ENCODE measurements at places on chromosomes 5 and 9. TPM values are rescaled to one million over a fixed set of nuclear protein-coding genes. Genes with fewer than 3 reads are reported as not detected.

DNA sequence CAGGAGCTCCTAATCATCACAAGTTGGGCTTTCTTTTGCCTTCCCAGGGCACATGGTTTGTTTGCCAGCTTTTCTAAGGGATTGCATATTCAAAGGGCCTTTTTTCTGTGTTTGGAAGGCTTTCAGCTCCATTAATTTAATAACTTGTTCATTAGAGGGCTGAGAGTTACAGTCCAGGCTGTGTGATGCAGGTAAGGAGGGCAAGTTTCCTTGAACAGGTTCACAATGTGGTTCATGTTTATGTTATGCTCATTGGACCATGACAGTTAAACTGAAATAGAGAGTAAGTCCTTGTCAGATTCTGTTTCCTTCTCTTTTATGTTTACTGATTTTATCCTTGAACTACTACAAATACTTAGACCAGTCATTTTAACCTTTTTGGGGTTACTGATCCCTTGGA is 174.4 kb downstream of the MARCHF11 start:
- DNase-seq: no peak
- no peaks in the 10 kb centered on the region for H3K27me3 ChIP-seq
- no peaks in the 10 kb centered on the region for H3K4me1 ChIP-seq
- H3K36me3 ChIP-seq: no peaks in the 10 kb centered on the region
- no peak overlapping the region for H3K27ac ChIP-seq
- H3K4me3 ChIP-seq: no peak overlapping the region

- no peak for DNase-seq
- H3K4me3 ChIP-seq: no peak overlapping the region
- H3K27ac ChIP-seq: no peak overlapping the region
Observed at GRCh38 chr9:135216791-135217441, 129.4 kb downstream of the OLFM1 start.

POU5F2 gene
- polyA plus RNA-seq: 0.28 TPM

IL3 gene
- not detected for polyA plus RNA-seq

- H3K27me3 ChIP-seq: no peaks in the 10 kb centered on the region
- H3K36me3 ChIP-seq: no peaks in the 10 kb centered on the region
- DNase-seq: no peak
- no peaks in the 10 kb centered on the region for H3K4me1 ChIP-seq
Observed at GRCh38 chr9:136693135-136693489, 5.9 kb upstream of the AGPAT2 start.

- no peaks in the 10 kb centered on the region for H3K27me3 ChIP-seq
- no peak overlapping the region for H3K4me3 ChIP-seq
- no peaks in the 10 kb centered on the region for H3K4me1 ChIP-seq
- H3K36me3 ChIP-seq: no peaks in the 10 kb centered on the region
- H3K27ac ChIP-seq: no peak overlapping the region
- no peak for DNase-seq
Observed at GRCh38 chr9:16277471-16277960, 593.0 kb downstream of the BNC2 start.

PAEP gene
- polyA plus RNA-seq: not detected

GRCh38 chr5:6517510-6517909 is 68.9 kb downstream of the UBE2QL1 start:
- H3K4me1 ChIP-seq: no peaks in the 10 kb centered on the region
- no peaks in the 10 kb centered on the region for H3K36me3 ChIP-seq
- H3K27me3 ChIP-seq: no peaks in the 10 kb centered on the region
- DNase-seq: no peak

DNA sequence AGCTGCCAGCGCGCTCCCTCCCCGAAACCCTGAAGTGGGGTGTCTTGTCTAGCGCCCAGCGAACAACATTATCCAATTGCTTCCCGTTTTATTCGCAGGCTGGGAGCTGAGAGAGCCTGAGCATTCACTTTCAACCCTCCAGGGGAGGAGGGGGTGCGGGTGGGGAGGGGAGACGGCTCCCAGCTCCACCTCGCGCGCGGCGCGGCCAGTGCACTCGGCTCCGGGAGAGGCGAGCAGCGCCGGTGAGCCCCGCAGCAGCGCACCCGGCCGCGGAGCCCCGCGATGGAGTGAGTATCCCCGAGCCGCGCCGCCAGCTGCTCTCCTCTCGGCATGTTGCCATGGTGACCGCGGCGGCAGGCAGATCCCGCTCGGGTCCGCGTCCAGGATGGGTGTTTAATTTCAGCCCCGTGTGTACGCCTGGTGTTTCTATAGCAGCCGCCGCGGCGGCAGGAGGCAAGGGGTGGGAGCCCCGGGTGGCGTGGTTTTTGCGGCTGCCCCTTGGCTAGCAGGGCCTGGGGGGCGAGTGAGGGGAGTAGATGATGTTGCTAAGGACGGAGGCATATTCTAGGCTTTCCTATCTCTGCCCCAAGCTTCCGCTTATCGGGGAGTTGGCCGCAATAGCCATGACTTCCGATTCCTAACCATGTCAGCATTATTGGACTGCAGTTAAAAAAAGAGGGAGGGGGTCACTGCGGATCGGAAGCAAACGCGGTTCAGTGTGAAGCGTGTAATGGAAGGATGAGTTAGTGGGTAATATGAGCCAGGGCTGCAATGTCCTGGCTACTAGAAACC is 139.2 kb upstream of the PALM2AKAP2 start:
- DNase-seq: no peak
- no peak overlapping the region for H3K4me3 ChIP-seq
- H3K27me3 ChIP-seq: no peaks in the 10 kb centered on the region
- H3K4me1 ChIP-seq: no peaks in the 10 kb centered on the region

- DNase-seq: no peak
- H3K36me3 ChIP-seq: no peaks in the 10 kb centered on the region
- no peaks in the 10 kb centered on the region for H3K27me3 ChIP-seq
- H3K4me3 ChIP-seq: no peak overlapping the region
- H3K4me1 ChIP-seq: no peaks in the 10 kb centered on the region
Observed at GRCh38 chr5:153987301-153987700, 51.4 kb downstream of the FAM114A2 start.

GRCh38 chr5:140966293-140967225 is at the start of gene PCDHAC2:
TSS of gene PCDHAC2 (plus strand) at chr5:140966476. CDS start at chr5:140966767, 291 bp downstream.
- no peaks in the 10 kb centered on the region for H3K27me3 ChIP-seq
- H3K4me3 ChIP-seq: no peak within 1 kb of the TSS
- H3K4me1 ChIP-seq: no peaks in the 10 kb centered on the region
- no peaks in the 10 kb centered on the region for H3K36me3 ChIP-seq
- no peak for DNase-seq

- no peak overlapping the region for H3K27ac ChIP-seq
- H3K27me3 ChIP-seq: no peaks in the 10 kb centered on the region
- H3K4me1 ChIP-seq: no peaks in the 10 kb centered on the region
- no peak overlapping the region for H3K4me3 ChIP-seq
Observed at GRCh38 chr9:18479405-18479804, 5.5 kb downstream of the ADAMTSL1 start.

MEIKIN gene
- polyA plus RNA-seq: not detected

- H3K36me3 ChIP-seq: no peaks in the 10 kb centered on the region
- peak overlapping the region; percentile 7 for H3K27ac ChIP-seq
- peak; percentile 7 for DNase-seq
- H3K4me3 ChIP-seq: no peak overlapping the region
- peaks cover 22% of the 10 kb centered on the region for H3K4me1 ChIP-seq
- H3K27me3 ChIP-seq: no peaks in the 10 kb centered on the region
Observed at GRCh38 chr9:98795970-98796363, 388 bp downstream of the ANKS6 start.

ROPN1L gene
- 6.5 TPM for polyA plus RNA-seq

ZNF483 gene
- polyA plus RNA-seq: 4.9 TPM

SLC34A1 gene
- not detected for polyA plus RNA-seq

- no peaks in the 10 kb centered on the region for H3K27me3 ChIP-seq
- H3K27ac ChIP-seq: no peak overlapping the region
- no peaks in the 10 kb centered on the region for H3K36me3 ChIP-seq
- peaks cover 30% of the 10 kb centered on the region for H3K4me1 ChIP-seq
Observed at GRCh38 chr9:79885093-79885857, 313.5 kb downstream of the TLE4 start.

DNA sequence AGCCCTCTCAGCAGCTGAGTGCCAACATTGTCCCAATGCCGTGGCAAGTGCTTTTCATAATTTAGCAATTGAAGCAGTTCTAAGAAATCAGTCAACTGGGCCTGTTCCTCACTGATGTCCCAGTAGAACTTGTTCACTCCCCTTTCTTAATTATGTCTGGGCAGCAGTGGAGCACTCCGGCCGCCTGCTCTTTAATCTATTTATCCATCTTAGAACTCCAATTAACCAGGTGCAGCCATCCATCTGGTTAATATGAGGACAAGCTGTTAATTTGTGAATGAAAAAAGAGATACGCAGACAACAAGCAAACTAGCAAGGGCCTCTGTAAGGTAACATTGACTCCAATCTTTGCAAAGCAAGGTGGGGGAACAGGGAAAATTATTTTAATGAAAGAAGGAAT is 39.4 kb downstream of the MAT2B start:
- H3K36me3 ChIP-seq: no peaks in the 10 kb centered on the region
- H3K27ac ChIP-seq: no peak overlapping the region
- H3K4me1 ChIP-seq: peaks cover 7% of the 10 kb centered on the region

DNA sequence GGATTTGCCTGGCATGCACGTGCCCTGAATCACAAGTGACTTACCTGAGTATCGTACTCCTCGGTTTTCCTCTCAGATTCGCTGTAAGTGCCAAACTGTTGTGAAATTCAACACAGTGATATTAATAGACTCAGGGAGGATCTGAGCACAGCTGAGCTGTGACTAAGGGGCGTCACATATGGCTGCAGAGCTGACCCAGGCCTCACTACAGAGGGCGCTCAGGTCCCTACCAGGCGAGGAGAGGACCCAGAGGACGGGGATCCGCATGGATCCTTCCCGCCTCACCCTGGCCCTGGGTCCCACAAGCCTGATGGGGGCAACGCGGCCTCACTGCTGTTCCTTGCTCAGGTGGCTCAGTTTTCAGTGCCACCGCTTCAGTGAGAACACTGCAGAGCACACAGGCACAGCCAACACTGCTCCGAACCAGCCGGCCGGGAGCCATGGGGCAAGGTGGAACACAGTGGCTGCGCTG is 20.1 kb downstream of the CLPTM1L start:
- no peak for DNase-seq
- H3K27ac ChIP-seq: no peak overlapping the region
- no peak overlapping the region for H3K4me3 ChIP-seq
- no peaks in the 10 kb centered on the region for H3K27me3 ChIP-seq

DNA sequence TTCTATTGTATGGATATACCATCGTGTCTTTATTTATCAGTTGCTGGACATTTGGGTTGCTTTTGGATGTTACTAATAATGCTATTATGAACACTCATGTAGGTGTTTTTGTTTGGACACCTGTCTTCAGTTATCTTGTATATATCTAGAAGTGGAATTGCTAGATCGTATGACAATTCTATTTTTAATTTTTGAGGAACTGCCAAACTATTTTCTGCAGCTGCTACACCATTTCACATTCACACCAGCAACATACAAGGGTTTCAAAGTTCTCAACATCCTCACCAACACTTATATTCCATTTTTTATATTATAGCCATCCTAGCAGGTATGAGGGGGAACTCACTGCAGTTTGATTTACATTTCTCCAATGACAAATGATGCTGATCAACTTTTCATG is 324.6 kb downstream of the CAAP1 start:
- H3K27me3 ChIP-seq: no peaks in the 10 kb centered on the region
- no peak for DNase-seq
- no peaks in the 10 kb centered on the region for H3K4me1 ChIP-seq

Data from CD4-positive, alpha-beta memory T cell (primary cell).